MV-4-11 (cell line): ENCODE measurements at places on chromosomes 12 and 14.

DNA sequence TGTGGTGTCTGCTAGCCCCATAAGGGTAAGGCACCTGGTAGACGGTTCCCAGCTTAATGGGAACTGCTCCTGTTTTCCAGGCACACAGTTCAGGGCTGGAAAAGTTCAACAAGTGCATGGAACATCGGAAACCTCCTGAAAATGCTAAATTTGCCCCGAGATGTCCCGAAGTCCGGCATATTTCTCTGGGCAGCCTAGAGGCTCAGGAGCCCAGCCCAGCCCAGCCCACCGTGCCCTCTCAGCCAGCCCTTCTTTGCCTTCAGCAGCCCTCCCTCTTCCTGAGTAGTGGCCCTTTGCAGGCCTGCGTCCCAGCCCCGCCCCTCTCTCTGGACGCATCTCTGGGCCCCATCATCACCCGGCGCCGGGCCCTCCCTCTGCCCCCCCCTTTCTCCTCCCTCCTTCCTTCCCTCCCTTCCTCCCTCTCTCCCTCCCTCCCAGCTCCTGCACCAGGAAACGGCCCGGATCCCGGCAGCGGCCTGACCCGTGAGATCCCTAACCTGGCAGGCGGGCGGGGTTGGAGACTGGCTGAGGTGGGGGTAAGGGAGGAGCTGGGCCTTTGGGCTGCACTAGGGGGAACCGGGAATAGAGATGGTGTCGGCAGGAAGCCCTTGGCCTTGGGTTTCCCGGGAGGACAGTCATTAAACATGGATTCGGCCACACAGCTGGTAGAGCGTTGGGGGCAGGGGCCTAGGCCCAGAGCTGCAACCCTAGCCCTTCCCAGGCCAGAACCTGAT lies at the start of gene BCL2L2:
BCL2L2 (plus strand) TSS at position 422 of the 734 bp plus-strand sequence. CDS start 935 bp downstream, outside the sequence.
- peak; percentile 60 for DNase-seq

GRCh38 chr12:53179687-53180219 lies 769 bp upstream of the ZNF740 start:
- DNase-seq = no peak

DNA sequence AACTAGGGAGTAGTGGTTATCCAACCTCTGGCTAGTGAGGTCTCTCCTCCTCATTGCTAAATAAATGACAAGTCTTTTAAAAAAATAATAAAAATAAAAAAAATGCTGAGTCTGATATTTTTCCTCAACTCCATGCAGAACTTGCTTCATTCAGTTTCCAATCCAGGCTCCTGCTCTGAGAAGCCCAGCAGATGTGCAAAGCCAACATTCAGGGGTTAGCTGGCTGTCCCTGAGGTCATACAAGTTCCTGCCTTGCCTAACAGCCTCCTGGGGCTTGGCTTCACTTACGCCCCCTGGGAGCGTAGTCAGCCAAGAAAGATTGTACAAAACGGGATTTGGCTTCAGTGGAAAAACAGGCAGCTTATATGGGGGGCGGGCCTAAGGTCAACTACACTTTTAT lies 23.3 kb downstream of the RTRAF start:
- DNase-seq = no peak

DNA sequence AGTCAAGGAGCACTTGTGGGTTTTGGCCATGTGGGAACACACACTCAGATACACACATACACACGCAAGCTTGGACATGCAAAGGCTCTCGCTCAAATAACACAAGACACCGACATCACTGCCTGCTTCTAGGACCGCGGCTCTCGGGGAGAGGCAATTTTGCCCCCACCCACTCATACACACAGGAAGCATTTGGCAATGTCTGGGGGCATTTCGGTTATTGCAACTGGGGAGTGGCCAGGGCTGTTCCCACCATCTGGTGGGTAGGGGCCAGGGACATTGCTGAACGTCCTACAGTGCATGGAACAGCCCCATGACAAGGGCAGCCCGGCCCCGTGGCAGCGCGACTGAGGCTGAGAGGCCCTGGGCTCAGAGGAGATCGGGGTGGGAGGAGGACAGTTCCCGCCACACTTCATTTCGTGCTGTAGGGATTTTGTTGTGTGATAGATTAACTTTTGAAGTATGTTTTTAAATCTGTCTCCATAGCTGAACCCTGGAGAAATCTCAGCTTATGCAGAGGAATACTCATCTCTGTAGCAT lies 35.6 kb downstream of the RIMBP2 start:
- DNase-seq = no peak

GRCh38 chr14:77268989-77269600 lies 1.9 kb downstream of the NGB start:
- DNase-seq = no peak
